Activated CD4-positive, alpha-beta memory T cell treated with anti-CD3 and anti-CD28 coated beads, Interleukin-2, amount 10 ng/mL, durations not matched to agents 7 days and 5 days (primary cell): ENCODE measurements at places on chromosomes 5 and 9. TPM values are rescaled to one million over a fixed set of nuclear protein-coding genes. Genes with fewer than 3 reads are reported as not detected.
A peak's percentile ranks its signal among the peaks of the same experiment; 100 is the strongest.

Gene BSPRY
- 7.1 TPM for total RNA-seq

Gene CCL27
- total RNA-seq: not detected

Gene ZBED3
- 0.85 TPM for total RNA-seq

Gene LRRTM2
- 0.23 TPM for total RNA-seq

Gene TMEM252
- not detected for total RNA-seq

Gene PLAA
- 34.1 TPM for total RNA-seq

Gene ZBTB5
- 10.5 TPM for total RNA-seq

- no peak overlapping the region for H3K27ac ChIP-seq
- H3K4me3 ChIP-seq: no peak overlapping the region
- no peaks in the 10 kb centered on the region for H3K27me3 ChIP-seq
- no peaks in the 10 kb centered on the region for H3K4me1 ChIP-seq
Observed at GRCh38 chr5:167658889-167659288, 632.6 kb upstream of the WWC1 start.

GRCh38 chr5:117337064-117337749 is 762.6 kb upstream of the SEMA6A start:
- no peaks in the 10 kb centered on the region for H3K36me3 ChIP-seq
- H3K4me3 ChIP-seq: no peak overlapping the region
- DNase-seq: no peak
- no peaks in the 10 kb centered on the region for H3K27me3 ChIP-seq
- H3K4me1 ChIP-seq: no peaks in the 10 kb centered on the region
- no peak overlapping the region for H3K27ac ChIP-seq

DNA sequence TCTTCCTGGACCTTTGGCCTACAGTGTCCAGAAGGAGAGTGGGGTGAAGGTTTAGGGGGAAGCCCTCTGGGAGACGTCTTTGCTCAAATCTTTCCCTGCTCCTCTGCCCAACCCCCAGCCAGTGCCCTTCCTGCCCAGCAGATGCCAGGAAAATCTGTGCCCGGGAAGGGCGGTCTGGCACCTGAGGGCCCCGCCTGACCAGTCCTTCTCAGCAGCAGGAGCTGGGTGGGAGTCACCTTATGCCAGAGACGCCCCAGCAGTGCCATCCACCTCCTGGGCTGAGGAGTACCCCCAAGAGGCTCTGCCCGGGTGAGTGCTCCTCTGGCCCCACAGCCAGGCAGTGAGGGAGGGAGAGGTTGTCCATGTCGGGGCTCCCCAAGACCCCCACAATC is 14.9 kb upstream of the CERCAM start:
- H3K4me3 ChIP-seq: no peak overlapping the region
- no peak for DNase-seq
- H3K27me3 ChIP-seq: peaks cover 31% of the 10 kb centered on the region

GRCh38 chr5:103109277-103109676 is 10.7 kb downstream of the GIN1 start:
- no peak overlapping the region for H3K27ac ChIP-seq
- no peaks in the 10 kb centered on the region for H3K27me3 ChIP-seq
- no peak for DNase-seq
- H3K36me3 ChIP-seq: peaks cover 42% of the 10 kb centered on the region

DNA sequence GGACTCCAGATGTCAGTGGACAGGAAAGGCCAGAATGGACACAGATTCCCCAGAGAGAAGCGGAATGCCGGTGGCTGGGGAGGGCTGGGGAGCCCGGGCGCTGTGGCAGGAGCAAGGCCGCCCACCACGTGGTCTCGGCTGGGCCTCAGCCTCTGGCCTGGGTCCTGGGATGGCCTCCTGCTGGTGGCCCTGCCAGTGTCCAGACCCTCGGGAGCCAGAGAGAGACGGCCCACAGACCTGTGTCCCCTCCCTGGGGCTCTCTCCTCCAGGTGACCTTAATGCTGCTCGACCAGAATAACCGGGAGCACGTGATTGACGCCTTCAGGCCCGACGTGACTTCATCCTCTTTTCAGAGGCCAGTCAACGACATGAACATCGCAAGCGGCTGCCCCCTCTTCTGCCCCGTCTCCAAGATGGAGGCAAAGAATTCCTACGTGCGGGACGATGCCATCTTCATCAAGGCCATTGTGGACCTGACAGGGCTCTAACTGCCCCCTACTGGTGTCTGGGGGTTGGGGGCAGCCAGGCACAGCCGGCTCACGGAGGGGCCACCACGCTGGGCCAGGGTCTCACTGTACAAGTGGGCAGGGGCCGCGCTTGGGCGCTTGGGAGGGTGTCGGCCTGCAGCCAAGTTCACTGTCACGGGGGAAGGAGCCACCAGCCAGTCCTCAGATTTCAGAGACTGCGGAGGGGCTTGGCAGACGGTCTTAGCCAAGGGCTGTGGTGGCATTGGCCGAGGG is 19.0 kb downstream of the FBXW5 start:
- H3K36me3 ChIP-seq: peaks cover 46% of the 10 kb centered on the region
- H3K27me3 ChIP-seq: no peaks in the 10 kb centered on the region
- H3K27ac ChIP-seq: no peak overlapping the region
- H3K4me3 ChIP-seq: no peak overlapping the region
- peaks cover 7% of the 10 kb centered on the region for H3K4me1 ChIP-seq

DNA sequence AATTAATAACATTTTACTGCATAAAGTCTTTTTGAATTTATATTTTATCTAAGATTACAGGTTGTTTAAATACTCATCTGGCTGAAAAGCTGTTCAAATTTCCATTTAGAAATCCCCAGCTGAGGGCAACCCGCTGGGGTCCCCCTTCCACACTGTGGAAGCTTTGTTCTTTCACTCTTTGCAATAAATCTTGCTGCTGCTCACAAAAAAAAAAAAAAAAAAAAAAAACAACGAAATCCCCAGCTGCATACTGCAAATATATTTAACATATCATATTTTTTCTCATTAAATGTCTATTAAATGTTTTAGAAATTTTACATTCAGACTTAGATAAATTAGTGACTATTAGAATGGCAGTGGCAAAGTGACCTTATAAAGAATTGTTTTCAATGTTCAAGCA is 172.2 kb downstream of the NFIB start:
- H3K36me3 ChIP-seq: no peaks in the 10 kb centered on the region
- no peak overlapping the region for H3K27ac ChIP-seq
- H3K4me3 ChIP-seq: no peak overlapping the region
- H3K27me3 ChIP-seq: no peaks in the 10 kb centered on the region

DNA sequence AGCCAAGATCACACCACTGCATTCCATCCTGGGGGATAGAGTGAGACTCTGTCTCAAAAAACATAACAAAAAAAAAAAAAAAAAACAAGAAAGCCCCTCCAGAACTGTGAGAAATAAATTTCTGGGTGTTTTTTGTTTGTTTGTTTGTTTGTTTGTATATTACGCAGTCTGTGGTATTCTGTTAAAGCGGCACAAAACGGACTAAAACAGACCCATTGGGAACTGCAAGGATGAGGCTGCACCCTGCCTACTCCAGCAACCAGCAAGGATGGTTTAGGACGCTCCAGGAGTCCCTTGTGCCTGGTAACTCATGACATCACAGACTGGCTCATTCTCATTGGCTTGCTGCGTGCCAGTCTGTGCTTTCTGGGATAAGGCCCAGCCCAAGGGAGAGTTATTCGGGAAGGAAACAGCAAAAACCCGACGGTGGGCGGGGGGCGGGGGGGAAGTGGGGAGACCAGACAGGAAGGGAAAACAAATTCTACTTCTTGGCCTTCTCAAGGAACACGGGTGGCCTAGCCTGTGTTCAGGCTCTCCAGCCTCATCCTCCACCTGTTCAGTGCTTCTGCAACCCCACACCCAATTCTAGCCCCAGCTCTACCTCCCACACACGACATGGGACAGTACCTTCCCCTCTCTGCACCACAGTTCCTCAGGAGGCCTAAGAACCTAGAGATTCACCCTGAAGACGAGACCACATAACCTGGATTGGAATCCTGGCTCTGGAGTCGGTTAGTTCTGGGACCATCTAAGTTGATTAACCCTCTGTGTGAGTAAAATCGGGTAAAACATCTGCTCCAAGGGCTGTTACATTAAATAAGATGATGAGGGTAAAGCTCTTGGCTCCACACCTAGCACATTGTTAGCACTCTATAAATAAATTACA is 2.8 kb downstream of the CD74 start:
- peak overlapping the region; percentile 94 for H3K4me3 ChIP-seq
- DNase-seq: peak; percentile 73
- peak overlapping the region; percentile 97 for H3K27ac ChIP-seq
- peaks cover 49% of the 10 kb centered on the region for H3K36me3 ChIP-seq
- no peaks in the 10 kb centered on the region for H3K27me3 ChIP-seq

GRCh38 chr5:128633901-128634300 is 95.9 kb upstream of the FBN2 start:
- H3K36me3 ChIP-seq: no peaks in the 10 kb centered on the region
- DNase-seq: no peak
- H3K27ac ChIP-seq: no peak overlapping the region

DNA sequence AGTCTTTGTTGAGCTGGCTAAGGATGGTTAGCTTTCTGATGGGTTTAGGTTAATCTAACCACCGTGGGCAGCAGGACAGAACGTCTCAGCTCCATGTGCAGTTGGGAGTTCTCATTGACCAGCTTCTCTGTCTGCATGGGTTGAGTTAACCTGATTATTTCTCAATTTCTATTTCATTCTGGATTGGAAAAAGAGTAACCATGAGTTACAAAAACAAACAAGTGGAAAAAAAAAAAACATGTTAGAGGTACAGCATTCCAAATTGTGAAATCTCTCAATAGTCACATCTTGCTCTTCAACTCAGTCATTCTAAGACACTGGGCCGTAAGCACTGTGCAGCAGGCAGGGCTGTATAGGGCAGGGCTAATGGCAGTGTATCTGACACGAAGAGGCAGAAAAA is 343.7 kb upstream of the KLF4 start:
- H3K27ac ChIP-seq: no peak overlapping the region
- no peaks in the 10 kb centered on the region for H3K4me1 ChIP-seq
- DNase-seq: no peak
- H3K36me3 ChIP-seq: no peaks in the 10 kb centered on the region
- H3K4me3 ChIP-seq: no peak overlapping the region

GRCh38 chr5:187617-188451 is 3.5 kb upstream of the LRRC14B start:
- no peaks in the 10 kb centered on the region for H3K36me3 ChIP-seq
- H3K4me3 ChIP-seq: no peak overlapping the region
- DNase-seq: no peak
- H3K4me1 ChIP-seq: peaks cover 9% of the 10 kb centered on the region
- H3K27ac ChIP-seq: no peak overlapping the region
- H3K27me3 ChIP-seq: no peaks in the 10 kb centered on the region

- no peak overlapping the region for H3K4me3 ChIP-seq
- no peak for DNase-seq
- H3K27me3 ChIP-seq: no peaks in the 10 kb centered on the region
- no peak overlapping the region for H3K27ac ChIP-seq
Observed at GRCh38 chr9:102049586-102050246, 311.3 kb upstream of the GRIN3A start.

GRCh38 chr5:110638970-110639902 is 87.2 kb downstream of the TMEM232 start:
- no peaks in the 10 kb centered on the region for H3K27me3 ChIP-seq
- no peak overlapping the region for H3K4me3 ChIP-seq
- no peak for DNase-seq
- no peaks in the 10 kb centered on the region for H3K4me1 ChIP-seq

DNA sequence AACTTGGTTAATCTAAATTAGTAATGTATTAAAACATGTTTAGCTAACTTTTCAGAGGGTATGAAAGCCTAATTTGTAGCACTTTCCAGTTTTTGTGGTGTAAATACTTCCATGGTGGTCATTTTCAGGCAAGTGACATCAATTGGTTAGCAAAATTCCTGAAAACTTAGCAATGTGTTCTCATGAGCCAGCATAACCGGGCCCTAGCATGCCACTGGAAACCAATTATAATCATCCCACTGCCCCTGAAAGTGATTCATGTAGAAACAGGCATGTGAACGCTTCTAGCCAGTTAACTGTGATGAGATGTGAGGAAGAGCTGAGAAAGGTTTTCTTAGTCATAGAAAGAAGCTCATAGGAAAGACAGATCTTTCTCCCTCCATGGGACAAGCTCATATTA is 417.2 kb downstream of the TLR4 start:
- no peaks in the 10 kb centered on the region for H3K4me1 ChIP-seq
- no peak overlapping the region for H3K27ac ChIP-seq
- no peak for DNase-seq
- no peak overlapping the region for H3K4me3 ChIP-seq

- H3K36me3 ChIP-seq: peaks cover 40% of the 10 kb centered on the region
- H3K27ac ChIP-seq: no peak overlapping the region
- H3K4me1 ChIP-seq: peaks cover 40% of the 10 kb centered on the region
- no peaks in the 10 kb centered on the region for H3K27me3 ChIP-seq
Observed at GRCh38 chr9:136728080-136728547, 14.6 kb downstream of the LCN10 start.

GRCh38 chr9:38423973-38424843 is at the start of gene IGFBPL1:
TSS of gene IGFBPL1 (minus strand) at chr9:38424454. CDS start at chr9:38424424, 30 bp downstream.
- peaks cover 6% of the 10 kb centered on the region for H3K4me1 ChIP-seq
- H3K27ac ChIP-seq: no peak within 1 kb of the TSS
- peaks cover 47% of the 10 kb centered on the region for H3K27me3 ChIP-seq
- no peaks in the 10 kb centered on the region for H3K36me3 ChIP-seq

DNA sequence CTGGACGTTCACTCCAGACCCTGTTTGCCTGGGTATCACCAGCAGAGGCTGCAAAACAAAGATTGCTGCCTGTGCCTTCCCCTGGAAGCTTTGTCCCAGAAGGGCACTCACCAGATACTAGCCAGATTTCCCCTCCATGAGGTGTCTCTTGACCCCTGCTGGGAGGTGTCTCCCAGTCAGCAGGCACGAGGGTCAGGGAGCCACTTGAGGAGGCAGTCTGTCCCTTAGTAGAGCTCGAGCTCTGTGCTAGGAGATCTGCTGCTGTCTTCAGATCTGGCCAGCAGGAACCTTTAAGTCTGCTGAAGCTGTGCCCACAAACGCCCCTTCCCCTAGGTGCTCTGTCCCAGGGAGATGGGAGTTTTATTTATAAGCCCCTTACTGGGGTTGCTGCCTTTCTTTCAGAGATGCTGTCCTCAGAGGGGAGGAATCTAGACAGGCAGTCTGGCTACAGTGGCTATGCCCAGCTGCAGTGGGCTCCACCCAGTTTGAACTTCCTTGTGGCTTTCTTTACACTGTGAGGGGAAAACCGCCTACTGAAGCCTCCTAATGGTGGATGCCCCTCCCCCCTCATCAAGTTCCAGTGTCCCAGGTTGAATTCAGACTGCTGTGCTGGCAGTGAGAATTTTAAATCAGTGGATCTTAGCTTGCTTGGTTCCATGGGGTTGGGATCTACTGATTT is 253.9 kb downstream of the SPATA31D1 start:
- no peaks in the 10 kb centered on the region for H3K27me3 ChIP-seq
- no peaks in the 10 kb centered on the region for H3K36me3 ChIP-seq
- H3K27ac ChIP-seq: no peak overlapping the region
- no peak for DNase-seq
- no peaks in the 10 kb centered on the region for H3K4me1 ChIP-seq
- H3K4me3 ChIP-seq: no peak overlapping the region

- no peak for DNase-seq
- H3K4me3 ChIP-seq: no peak overlapping the region
- no peaks in the 10 kb centered on the region for H3K4me1 ChIP-seq
- H3K27me3 ChIP-seq: no peaks in the 10 kb centered on the region
- no peaks in the 10 kb centered on the region for H3K36me3 ChIP-seq
Observed at GRCh38 chr5:127930311-127930710, 153.3 kb upstream of the SLC12A2 start.
